ENCODE measurements at places on chromosomes 16 and 17. TPM values are rescaled to one million over a fixed set of nuclear protein-coding genes. Genes with fewer than 3 reads are reported as not detected.

The DYNLRB2 gene
- not detected for total RNA-seq

The TBC1D3G gene
- not detected for total RNA-seq

The MPG gene
- 44.4 TPM for total RNA-seq

The GIT1 gene
- 47.7 TPM for total RNA-seq

The ALOX12 gene
- 0.16 TPM for total RNA-seq

The MYH4 gene
- total RNA-seq, result not detected

The SLC2A4 gene
- total RNA-seq, result 8.1 TPM

The TAOK2 gene
- 49.8 TPM for total RNA-seq

The BRIP1 gene
- total RNA-seq, result 0.45 TPM

The NPW gene
- total RNA-seq, result 0.58 TPM
